ENCODE measurements at places on chromosomes 4 and X. TPM values are rescaled to one million over a fixed set of nuclear protein-coding genes. Genes with fewer than 3 reads are reported as not detected.

- H3K4me1 ChIP-seq: no peaks in the 10 kb centered on the region
- H3K27ac ChIP-seq: no peak overlapping the region
- DNase-seq: no peak
- no peak overlapping the region for H3K4me3 ChIP-seq
- no peaks in the 10 kb centered on the region for H3K27me3 ChIP-seq
- no peaks in the 10 kb centered on the region for H3K36me3 ChIP-seq
Measured at GRCh38 chrX:15751155-15751819, 13.2 kb downstream of the CA5B start.

DNA sequence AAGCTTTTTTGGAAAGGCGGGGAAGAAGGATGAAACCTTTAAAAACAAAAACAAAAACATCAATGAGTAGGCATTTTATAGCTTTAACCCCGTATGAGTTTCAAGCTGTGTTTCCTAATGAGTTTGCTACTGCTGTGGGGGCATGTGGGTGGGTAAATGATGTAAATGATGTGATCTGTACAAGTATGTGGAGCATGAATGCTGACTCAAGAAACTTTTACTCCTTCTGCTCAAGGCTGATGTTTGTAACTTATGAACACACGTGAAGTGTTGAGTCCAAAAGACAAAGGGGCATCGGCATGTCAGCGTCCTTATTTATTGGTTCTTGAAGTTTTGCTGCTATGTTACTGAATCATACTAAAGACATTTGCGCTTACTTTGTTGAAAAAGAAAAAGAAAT is 76.9 kb downstream of the CLCN4 start:
- no peaks in the 10 kb centered on the region for H3K36me3 ChIP-seq
- no peaks in the 10 kb centered on the region for H3K27me3 ChIP-seq
- DNase-seq: no peak
- no peak overlapping the region for H3K27ac ChIP-seq
- no peak overlapping the region for H3K4me3 ChIP-seq

- H3K27ac ChIP-seq: no peak overlapping the region
- no peaks in the 10 kb centered on the region for H3K36me3 ChIP-seq
- no peak for DNase-seq
- no peaks in the 10 kb centered on the region for H3K27me3 ChIP-seq
Measured at GRCh38 chr4:77177199-77177598, 20.2 kb downstream of the CCNG2 start.

Gene CXorf58
- total RNA-seq: not detected

Gene GPRASP3
- 7.8 TPM for total RNA-seq

All from A673 (cell line).